ENCODE measurements at places on chromosomes 2 and 18.

- no peak for DNase-seq
These were observed 87.1 kb downstream of the CNTNAP5 start for GRCh38 chr2:124112206-124112605.

DNA sequence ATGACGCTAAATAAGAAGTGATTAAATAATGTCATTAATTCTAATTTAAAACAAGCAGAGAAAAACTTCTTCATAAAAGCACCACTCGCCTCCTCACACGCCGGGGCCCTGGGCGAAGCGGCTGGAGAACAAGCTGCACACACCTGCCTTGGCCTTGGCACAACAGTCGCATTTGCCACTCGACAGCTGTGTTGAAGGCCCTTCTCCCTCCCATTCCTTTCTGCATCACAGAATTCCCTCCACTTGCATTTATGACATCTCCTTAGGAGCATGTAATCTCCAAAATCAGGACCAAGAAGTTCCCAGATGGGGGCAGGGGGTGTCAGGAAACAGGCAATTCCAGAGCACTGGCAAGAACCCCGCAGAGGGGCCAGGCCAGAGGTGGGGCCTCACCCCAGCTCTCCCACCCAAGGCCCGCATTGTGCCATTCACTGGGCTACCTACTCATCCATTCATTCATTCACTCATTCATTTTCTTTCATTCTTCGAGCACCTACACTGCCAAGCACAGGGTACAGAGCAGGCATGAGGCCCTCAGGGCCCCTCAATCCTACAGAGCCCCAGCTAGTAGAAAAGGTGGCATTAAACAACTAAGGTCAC is 6.4 kb downstream of the HDAC4 start:
- no peak for DNase-seq

GRCh38 chr18:51765606-51766360 is 568.3 kb upstream of the MEX3C start:
- no peak for DNase-seq

- DNase-seq: no peak
These were observed 38.1 kb downstream of the TMEM131 start for GRCh38 chr2:97957432-97958183.

- DNase-seq: no peak
These were observed 12.2 kb upstream of the ARL5A start for GRCh38 chr2:151840216-151841046.

GRCh38 chr2:71702071-71702970 is 249.0 kb downstream of the DYSF start:
- DNase-seq: no peak

DNA sequence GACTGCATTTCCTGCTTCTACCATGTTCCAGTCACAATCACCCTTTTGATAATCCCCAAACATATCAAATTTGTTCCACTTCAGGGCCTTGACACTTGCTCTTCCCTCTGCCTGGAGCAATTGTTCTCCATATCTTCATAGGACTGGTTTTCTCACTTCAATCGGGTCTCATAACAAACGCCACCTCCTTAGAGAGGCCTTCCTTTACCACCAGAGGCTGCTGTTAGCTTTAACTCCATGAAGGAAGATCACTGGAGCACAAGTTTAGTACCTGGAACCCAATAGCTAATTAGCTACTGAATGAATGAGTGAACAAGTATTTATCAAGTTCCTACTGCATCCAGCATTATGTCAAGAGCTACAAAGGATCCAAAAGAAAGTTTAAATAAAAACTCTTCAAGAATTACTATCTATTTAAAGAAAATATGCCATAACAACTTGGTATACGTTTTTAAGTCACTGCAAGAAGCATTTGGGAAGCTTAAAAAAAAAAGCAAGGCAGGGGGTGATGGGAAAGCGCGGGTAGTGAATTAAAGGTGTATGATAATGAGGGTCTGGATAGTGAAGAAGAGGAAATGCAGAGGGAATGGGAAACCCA is 58.8 kb downstream of the BAZ2B start:
- DNase-seq: peak; percentile 2

GRCh38 chr2:152617456-152618192 is 99.6 kb downstream of the PRPF40A start:
- DNase-seq: no peak

DNA sequence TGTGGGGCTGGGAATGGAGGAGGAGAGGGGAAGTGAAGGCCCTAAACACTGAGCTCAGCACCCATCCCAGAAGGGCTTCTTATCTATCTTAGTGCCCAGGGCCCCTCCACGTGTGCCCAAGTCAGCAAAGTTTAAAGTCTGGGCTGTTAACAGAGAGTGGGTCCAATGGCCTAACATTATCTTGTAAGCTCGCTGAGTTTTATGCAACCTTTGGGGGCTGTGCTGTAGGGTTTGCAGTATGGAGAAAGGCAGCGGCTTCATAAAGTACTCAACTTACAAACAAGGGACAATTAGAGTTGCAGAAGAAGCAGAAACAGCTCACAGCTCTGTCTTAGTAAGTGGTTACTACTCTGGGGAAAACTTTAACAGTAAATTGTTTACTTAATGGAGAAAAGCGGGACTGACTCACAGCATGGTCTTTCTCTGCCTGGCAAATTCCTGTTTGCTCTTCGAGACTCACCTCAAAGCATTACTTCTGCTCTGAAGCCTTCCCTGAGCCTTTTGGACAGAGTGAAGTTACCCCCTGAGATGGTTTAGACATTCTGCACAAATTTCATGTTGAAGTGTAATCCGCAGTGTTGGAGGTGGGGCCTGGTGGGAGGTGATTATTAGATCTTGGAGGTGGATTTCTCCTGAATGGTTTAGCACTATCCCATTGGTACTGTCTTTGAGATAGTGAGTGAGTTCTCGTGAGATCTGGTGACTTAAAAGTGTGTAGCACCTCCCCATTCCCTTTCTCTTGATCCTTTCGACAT is 9.0 kb downstream of the ENOSF1 start:
- peak; percentile 77 for DNase-seq

DNA sequence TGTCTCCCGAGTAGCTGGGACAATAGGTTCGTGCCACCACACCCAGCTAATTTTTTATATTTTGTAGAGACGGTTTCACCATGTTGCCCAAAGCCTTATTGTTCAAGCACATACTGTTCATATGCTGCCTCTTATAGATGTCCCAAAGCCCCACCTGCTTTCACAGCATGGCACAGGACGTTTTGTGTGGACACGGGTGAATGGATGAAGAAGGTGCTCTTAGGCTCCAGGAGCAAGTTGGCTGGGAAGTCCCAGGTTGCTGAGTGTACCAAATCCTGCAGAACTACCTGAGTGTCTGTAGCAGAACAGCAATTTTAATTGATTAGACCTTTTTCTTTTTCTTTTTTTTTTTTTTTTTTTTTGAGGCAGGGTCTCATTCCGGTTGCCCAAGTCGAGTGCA is 10.5 kb upstream of the SAG start:
- no peak for DNase-seq

- no peak for DNase-seq
These were observed 69.3 kb upstream of the BZW1 start for GRCh38 chr2:200742426-200742825.

- DNase-seq: peak; percentile 85
These were observed 32.1 kb downstream of the ZFP36L2 start for GRCh38 chr2:43194121-43194869.

DNA sequence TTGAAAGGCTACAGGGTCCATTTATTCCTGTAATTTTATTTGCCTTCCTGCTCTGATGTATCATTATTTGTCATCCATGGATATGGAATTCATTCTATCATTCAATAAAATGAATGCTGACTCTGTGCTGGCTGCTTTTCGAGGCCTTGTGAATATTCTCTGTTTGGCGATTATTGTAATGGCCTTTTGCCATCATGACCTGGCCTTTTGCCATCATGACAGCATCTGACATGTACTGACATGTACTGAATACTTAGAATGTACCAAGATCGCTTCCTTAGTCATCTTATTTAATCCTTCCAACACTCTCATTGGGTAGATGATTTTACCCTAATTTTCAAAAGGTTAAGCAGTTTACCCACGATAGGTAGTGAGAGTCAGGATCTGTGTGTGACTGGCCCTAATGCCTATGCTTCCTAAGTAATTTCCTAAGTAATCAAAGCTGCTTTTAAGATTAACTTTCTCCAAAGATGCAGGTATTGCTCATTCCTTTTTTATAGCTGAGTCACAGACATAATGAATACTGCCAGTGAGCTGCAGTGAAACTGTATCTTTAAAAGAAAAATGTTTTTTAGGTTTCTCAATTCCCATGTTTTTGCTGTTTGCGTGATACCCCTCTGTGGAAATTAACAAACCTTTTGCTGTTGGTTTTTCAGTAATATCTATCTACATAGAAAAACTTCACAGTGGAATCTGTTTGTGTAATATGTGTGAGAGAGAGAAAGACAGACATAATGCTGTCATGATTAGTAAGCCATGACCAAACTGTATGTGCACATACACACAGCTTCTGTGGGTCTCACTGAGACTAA is 127.8 kb downstream of the CERS6 start:
- peak; percentile 33 for DNase-seq

DNA sequence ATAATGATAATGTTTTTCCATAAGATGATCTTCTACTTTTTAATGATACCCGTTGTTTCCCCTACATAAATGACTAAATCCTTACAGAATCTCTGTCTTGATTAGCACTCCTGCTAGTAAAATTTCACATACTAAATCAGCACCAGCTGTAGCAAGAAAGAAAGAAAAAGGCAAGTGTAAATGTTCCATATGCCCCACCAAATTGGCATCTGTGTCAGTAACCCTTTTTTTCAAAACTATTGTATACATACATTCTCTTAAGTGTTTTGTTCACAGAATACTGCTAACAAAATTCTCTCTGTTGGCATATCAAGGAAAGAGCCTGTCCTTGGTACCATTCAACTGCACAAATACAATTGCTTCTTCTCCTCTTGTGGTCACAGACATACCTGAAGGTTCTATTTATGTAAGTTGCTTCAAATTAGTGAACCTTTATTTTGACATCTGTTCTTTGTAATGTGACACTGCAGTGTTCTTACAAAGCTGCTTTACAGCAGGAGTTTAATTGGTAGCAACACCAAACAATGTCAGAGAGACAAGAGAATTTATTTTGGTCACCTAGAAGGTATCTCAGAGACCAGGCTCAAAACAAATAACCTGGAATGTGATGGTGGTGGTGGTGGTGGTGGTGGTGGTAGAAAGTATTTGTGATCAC is 641.9 kb downstream of the ZEB2 start:
- DNase-seq: no peak

DNA sequence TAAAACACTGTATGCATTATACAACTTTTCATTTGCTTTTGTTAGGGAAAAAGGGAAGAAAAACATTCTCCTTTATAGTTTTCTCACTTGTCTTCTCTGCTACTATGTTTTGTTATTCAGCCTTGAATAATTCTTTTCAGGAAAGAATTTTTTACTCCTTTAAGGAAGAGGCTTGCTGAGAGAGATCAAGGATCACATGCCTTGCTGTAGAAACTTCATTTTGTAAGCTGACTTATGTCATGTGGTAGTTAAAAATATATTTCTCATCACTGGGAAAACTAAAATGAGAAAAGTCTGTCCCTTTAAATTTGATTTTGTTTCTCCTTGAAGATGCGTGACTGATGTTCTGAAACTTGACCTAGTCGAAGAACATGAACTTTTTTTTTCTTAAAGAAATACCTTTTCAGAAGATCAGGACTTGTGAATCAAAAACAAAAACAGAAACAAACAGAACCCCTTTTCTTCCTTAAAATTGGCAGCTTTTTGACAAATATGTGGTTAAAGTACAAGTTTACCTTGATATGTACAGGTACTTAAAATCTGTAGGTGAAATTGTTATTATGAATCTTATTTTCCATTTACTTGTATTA is 145.1 kb downstream of the COMMD1 start:
- DNase-seq: no peak

DNA sequence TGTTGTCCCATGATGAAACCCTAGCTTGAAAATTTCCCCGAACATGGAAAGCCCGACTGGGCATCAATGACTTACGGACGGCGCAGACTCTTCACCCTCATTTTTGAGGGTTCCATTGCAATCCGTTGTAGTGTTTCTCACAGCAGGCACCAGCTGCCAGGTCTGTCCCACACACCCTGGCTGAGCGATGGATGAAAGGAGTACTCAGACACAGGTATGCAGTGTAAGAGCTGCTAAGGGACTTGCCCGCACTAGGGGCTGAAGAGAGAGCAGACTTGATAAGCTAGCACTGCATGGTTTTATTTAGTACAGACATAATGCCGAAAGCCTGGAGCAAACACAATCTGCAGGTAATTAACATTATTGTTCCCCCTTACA is 15.8 kb downstream of the DYNAP start:
- DNase-seq: no peak

Measured in Caki2 (cell line).